Stimulated activated CD4-positive, alpha-beta T cell treated with anti-CD3 and anti-CD28 coated beads, Interleukin-15, amount 100 ng/mL, for 1 hour (primary cell): ENCODE measurements at places on chromosomes 5 and 9.

- DNase-seq = no peak
These were observed 18.7 kb downstream of the PCDHGC5 start for GRCh38 chr5:141507387-141508091.

DNA sequence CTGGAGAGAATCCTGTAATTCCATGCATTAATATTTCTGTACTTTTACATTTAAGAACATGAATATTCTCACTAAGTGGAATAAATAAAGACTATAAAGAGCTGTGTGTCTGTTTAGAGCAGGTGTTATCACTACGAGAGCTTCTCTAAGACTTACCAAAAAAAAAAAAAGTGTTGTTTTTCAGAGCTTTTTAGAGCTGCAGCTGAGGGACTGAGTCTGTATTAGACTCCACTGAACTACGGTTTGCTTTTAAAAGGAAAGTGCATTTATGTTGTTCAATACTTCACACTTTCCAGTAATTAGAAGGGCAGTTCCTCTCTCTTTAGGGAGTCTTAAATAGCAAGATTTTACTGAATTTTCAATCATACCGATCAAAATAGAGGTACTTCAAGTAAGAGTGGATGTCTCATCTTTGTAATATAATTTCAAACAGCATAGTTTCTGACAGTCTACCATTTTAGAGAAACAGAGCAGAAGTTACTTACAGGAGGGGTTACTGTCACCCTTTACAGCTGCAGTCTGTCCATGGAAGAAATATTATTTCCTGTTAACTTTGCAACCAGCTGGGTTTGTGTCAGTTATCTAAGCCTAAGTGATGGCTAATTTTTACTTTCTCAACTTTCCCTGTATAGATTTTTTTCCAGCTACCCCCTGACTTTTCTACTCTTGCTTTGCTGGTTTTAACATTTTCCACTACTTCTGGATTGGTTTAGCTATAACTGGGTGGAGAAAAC is 2.4 kb downstream of the SYK start:
- DNase-seq = no peak

- DNase-seq = no peak
These were observed 29.5 kb downstream of the MTAP start for GRCh38 chr9:21831841-21832509.

- DNase-seq = no peak
These were observed 42.0 kb downstream of the SHB start for GRCh38 chr9:38026840-38027527.

GRCh38 chr9:123712399-123712798 is 217.5 kb downstream of the DENND1A start:
- no peak for DNase-seq

DNA sequence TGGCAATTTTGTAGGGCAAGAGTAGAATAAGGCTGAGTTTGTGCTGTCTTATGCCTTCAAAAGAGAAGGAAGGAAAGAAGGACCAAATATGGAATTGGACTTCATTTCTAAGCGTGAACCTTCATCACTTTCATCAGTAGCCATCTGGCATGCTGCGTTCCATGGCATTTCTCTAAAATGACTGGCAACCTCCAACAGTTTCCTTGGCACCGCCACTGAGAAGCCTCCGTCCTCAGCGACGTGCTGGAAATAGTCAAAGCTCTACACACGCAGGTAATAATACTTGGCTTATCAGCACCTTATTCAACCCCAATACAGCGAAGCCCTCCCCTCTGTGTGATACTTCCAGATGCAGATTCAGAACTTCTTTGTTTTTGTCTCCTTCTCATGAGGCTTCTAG is 169.7 kb upstream of the CD180 start:
- no peak for DNase-seq

DNA sequence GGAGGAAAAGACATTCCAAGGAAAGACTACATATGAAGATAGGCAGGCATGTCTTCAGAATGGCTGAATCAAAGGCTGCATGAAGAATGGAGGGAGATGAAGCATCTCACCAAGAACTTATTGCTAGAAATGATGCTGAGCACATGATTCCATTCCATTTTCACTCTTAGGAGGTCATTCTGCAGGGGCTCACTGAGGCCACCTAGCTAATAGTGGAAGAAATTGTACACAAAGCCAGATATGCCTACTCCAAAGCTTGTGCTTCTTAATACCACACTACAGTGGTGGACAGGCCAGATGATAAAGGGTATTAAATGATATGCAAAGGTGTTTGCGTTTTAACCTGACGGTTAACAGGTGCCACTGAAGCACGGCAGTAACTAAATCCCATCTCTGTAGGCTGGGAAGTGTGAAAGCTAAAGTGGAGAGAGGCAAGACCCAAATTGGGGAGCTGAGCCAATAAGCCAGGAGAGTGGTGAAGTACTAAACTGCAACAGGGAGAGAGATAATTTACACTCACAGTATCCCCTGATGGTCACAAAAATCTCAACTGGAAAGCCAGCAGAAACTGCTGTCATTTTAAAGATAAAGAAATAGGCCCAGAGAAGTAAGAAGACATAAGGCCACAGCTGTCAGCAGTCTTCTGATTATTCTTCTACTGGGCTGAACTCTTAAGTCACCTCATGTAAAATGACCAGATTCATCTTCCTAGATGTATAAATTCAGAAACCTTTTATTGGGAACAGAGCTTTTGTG is 14.6 kb downstream of the NDUFA8 start:
- DNase-seq = no peak

- DNase-seq = no peak
These were observed 60.9 kb downstream of the UBE2R2 start for GRCh38 chr9:33877727-33878489.

DNA sequence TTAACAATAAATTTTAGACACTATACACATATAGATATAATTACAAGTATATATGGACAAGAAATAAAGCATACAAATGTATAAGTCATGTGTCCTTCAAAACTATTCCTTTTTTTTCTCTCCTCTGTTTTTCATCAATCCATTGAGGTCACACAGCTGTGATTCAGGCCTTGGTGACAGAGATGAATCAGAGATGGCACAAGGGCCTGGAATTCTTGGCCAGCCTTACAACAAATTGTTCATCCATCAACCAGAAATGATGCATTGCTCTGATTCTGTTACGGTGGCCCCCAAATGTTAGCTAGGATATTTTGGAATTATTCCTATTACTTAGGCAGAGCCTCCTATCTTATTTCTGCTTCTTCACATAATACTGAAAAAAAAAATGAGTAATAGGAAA is 108.7 kb upstream of the MPDZ start:
- DNase-seq = no peak

- DNase-seq = no peak
These were observed 26.7 kb downstream of the PITX1 start for GRCh38 chr5:135007305-135007704.

GRCh38 chr9:136545692-136545964 is 220 bp downstream of the NOTCH1 start:
- DNase-seq = no peak

DNA sequence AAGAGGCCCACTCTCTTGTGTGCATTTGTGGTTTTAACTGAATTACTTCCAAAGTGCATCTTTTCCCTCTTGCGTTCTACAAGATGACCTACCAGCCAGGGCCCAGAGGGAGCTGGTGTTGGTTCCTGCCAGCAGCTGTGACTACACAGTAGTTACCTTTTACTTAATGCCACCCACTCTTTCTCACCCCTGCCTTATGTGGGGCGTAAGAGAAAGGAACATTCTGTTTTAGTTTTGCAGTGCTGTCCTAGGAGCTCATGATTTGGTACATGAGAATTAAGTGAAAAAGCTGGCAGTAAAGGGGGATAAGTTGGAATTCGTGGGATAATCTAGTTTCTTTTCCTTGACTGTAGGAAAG is 45.4 kb downstream of the RCL1 start:
- DNase-seq = no peak

DNA sequence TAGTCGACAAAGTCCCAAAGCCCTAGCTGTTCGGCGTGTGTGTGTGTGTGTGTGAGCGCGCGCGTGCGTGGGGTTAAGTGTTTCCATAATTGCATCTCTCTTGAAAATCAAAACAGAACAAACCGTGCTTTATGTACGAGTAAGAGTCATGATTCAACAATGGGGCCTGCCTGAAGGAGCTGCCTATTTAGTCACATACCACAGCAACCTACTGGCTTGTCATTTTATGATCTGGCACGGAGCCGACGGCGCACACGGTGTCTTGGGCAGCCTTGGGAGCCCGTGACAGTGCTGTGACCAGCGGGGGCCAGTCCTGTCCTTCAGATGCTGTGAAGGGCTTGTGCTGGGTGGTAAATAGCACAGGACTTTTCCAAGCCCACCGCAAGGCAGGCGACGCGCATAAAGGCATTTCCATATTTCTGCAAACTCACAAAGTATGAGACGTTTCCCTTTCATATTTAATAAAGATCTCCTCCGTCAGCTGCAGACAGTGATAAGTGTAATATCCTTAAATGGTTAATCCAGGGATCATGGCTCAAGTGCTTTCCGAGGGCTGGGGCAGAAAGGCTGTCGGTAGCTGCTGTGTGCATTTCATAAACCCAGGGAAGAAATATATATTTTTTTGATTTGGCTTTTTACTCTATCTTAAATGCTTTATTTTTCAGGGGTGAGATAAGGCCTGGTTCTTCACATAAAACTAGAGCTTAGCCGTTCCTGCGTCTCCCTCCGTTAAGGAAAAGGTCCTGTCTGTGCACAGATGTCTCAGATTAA is 270.2 kb upstream of the IRX1 start:
- DNase-seq = no peak

- no peak for DNase-seq
These were observed 142.4 kb downstream of the MAPKAP1 start for GRCh38 chr9:125564631-125565030.

- no peak for DNase-seq
These were observed 61.8 kb upstream of the CPLX2 start for GRCh38 chr5:175809531-175810121.

DNA sequence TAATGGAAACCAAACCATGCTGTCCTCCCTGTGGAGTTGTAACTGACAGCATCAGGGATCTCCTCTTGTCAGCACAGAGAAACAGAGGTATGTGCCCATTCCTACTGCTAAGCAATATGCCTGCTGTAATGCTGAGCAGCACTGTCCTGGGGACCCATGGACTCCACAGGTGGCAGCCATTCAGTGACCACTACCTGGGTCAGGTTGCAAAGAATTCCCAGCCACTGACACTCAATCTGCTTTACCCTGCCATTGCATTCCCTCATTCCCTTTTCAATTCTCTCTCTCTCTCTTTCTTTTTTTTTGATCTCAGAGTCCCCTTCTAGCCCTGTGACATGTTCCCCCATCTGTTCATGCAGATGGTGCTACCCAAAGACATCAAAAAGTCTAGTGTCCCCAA is 104.1 kb downstream of the GABRB2 start:
- DNase-seq = no peak

DNA sequence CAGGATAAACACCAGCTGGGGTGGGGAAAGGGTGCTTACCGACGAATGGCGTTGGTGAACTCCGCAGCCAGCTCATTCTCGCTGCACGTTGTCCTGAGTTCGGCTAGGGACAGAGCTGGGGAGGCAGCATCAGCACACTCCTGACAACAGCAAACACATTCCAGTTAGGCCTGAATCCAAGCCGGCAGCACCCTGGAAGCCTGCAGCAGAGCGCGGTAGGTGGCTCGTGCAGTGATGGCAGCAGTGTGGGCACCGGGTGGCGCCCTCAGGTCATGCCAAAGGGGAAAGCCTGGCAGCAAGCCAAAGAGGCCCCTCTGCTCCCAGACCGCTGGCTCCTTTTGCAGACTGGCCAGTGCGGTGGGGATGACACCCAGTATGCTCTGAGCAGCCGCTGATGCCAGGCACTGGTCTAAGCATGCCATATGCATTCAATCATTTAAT is 66.9 kb downstream of the DCP2 start:
- DNase-seq = no peak

DNA sequence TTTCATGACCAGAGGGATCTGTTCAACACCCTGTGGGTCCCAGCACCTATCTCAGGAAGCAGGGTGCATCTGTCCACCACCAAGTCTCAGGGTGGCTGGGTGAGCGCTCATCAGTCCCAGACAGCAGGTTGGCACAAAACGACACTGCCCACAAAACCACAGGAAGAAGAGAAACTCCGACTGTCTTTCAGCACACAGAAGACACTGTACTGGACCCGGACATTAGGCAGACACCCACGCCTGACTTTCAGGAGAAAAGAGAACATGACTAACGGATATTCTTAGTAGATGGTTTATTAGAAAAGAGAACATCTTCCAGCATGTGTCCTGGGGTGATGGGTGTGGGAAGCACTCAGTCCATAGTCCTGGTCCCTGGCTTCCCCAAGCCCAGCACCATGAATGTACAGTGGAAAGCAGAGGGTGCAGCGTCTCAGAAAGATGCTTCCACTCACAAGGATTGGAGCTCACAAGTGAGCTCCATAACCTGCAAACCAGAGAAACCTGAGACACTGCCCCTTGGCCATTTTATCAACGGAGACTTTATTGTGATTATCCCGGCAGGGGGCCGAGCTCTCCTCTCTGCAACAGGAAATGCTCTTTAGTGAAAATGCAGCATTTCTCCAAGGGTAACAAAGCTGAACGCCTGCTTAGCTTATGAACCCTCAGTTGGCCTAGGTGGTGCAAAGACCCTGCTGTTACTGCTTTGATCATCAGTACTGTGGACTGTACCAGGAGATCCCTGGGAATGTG is 35.8 kb upstream of the LCP2 start:
- peak; percentile 25 for DNase-seq

GRCh38 chr5:166948679-166949078 is 1342.8 kb upstream of the WWC1 start:
- DNase-seq = no peak

DNA sequence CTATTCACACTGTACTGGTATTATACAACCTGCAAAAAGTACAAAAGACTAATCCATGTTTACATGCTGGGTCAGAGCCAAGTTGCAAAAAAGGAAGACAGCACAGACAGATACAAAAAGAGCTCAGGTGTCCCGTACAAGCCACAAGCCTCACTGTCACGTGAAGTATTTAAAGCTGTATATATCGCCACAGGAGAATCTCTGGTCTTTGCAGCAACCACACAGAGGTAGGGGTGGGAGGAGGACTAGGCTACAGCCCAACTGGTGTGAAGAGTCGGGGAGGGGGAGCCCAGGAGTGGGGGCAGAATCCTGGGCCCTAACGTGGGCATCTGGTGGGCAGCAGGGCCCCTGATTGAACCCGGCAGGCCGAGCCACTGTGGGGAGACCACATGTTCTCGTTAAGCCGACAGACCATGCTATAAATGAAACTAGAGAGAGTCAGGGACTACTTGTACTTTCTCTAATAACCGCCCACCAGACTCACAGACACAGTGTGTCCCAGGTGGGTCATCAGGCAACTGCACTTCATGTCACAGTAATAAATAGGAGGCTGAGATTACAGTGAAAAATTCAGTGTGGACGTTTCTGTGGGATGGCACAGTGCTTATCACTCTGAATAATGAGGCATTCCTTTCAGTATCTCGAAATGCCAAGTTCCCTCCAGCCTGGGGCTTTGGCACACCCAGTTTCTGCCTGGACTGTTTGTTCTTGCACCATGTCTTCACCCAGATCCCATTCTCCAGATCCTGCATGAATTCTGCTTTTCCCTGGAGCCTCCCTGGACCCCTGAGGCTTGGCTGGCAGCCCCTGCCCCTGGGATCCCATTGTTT is 79.3 kb upstream of the SH3PXD2B start:
- DNase-seq = no peak

GRCh38 chr5:21856987-21857386 is 996.2 kb downstream of the CDH12 start:
- no peak for DNase-seq
